ENCODE measurements at places on chromosomes 7 and 10.

DNA sequence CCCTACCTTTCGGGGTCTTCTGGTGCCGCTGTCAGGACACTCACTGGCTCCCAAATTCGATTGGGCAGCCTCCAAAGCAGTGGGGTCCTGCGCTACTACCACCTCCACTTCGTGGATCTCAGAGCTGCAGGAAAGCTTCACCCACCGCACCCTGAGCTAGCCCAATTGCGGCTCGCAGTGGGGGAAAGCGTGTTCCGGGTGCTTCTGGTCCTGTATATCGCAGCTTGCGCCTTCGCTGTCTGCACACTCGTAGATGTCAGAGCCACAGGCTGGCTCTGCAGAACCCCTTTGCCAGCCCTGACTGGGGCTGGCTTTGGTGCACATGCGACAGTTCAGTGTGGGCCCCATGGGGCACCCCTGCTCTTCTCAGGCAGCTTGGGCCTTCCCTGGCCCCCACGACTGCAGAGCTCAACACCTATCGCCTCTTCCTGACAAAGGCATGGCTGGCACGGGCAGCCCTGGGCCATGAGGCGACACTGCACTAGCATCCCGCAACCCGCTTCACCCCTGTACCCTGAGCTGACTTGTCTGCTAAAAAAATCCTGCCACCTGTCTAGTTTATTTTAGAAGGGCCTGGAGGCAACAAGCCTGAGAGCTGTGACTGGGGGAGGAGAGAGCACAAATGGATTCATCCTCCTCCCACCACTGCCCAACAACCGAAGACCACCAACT, 78.7 kb upstream of the ABI1 start:
- no peak for DNase-seq

DNA sequence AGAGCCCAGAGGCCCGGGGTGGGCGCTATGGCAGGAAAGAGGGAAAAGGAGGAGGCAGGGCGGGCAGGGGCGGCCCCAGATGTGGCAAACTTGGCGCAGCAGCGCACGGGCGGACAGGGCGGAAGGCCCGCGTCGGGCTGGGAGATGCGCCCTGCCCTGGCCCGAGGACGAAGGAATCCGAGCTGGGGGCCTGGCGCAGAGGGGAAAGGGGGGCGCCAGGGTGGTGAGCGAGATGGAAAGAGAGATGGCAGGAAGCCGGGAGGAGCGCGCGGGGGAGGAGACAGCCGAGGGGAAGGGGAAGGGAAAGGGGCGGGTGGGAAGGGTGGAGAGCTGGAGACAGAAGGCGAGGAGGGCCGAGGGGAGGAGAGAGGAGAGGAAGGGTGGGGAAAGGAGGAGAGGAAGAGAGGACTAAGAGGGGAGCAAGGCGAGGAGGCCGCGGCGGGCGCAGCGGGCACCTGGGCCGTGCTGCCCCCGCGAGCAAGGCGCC, at the start of gene MARVELD1:
MARVELD1 (plus strand) TSS at position 392 of the 487 bp plus-strand sequence. CDS start 147 bp downstream, outside the sequence.
- no peak for DNase-seq

DNA sequence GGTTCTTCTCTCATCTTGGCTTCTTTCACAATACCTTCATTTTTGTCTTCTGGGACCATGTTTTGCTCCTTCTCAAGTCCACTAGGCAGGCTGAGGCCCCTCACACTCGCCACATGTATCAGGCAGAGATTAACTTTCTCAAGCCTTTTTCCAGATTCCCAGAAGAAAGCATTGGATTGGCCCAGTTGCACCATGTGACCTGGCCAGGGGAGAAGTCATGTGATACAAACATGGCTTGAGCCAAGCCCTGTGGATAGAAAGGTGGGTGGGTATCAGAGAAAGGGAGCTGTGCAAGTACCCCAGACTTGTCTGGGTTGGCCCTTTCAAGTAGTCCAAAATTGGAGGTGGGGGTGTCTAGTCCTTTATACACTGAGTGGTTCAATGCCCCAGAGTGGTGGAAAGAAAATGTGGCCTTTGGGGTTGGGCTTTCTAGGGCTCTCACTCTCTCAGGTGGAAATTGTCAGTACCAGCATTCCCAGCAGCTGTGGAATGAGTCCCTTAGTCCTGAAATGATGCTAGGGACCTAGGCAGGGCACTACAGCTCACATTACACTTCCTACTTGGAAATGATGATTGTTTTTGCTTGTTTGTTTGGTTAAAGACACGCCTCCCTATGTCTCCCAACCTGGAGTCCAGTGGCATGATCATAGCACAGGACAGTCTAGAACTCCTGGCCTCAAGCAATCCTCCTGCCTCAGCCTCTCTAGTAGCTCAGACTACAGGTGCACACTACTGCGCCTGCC, 36.9 kb upstream of the C10orf67 start:
- no peak for DNase-seq

DNA sequence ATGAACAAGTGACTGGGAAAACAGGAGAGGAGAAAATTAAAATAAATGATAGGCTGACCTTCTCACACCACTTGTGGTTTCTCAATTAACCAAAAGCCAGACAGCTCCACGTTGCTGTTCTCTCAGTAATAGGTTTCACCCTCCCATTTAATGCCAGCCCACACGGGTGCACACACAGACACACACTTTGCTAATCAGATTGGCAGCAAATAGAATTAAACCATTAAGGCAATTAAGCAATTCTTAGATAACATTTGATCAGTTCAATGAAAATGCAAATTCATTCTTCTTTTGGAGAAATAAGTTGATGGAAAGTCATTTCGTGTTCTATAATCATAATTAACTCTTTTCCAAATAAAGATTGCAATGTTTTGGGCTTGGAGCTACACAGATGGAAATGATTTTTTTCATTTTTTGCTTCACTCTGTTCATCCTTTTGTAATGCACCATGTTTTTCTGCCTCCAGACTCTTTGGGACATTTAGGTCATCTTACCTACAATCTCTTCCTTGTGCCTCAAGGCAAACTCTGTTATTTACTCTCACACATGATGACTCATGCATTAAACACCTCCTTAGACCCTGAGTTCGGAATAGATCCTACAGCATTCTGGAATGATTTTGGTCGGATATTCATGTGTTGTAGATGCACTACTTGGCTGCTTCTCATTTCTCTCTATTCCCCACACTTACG, 700.7 kb downstream of the AUTS2 start:
- no peak for DNase-seq

DNA sequence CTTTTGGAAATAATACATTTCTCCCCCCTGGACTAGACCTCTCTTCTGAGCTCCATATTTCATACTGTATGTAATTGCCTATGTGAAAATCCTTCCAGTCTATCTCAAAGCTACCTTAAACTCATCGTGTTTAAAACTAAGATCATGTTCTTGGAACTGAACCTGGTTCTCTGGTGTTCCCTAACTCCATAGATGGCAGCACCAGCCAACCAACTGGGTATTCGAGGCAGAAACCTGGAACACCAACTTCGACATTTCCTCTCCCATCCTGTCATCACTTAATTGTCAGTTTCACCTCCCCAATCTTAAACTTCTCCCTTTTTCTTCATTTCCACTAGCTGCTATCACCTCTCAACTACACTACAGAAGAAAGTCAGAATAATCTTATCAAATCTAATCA, 87.0 kb downstream of the ANKIB1 start:
- DNase-seq, result no peak

DNA sequence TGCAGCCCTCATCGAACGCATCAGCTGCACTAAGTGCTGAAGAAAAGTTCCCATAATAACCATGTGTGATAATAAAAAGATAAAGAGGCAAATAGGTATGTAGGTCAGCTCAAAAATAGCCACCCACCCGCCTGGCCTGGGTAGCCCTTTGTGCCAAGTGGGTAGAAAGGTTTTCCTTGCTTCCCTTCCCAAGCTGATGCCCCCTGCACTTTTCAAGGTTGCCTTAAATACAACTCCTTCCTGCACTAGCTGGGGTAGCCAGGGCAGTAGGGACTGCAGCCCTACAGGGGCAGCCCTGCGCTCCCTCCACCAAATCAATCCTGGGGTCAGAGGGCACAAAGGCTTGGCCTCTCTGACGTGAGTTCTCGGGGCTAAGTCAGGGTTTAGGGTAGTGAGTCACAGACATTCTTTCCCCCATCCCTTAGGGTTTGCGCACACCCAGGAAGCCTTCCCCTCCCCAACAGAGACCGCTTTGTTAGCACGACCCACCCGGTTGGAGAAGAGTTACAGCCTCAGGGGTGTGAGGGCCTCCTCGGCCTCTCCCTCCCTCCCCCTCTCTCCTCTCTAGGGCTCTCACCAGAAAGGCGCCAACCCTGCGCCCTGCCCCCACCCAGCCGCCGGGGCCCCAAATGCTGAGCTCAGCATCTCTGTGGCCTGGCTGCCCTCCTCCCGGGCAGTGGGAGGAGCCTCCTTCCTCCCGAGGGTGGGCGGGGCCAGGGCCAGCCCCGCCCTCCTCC, 13.3 kb upstream of the DDIT4 start:
- DNase-seq, result peak; percentile 77

DNA sequence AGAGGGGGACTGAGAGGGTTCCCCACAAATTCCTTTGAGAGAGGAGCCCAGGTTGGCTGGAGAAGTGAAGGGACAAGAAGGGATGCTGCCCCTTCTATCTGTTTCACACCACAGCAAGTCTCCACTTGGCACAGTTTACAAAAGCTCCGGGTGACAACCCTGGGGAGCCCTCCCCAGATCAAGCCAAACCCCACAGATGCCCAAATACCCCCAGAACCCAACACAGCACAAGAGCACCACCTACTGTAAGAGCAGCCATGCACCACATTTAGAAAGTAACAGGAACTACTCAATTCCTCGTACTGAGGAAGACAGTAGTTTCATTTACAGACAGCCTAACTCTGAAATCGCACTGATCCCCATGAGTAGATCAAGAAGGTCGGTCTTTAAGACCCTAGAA, 67.8 kb upstream of the ATP6V0A4 start:
- DNase-seq, result no peak

- DNase-seq, result no peak
Observed at GRCh38 chr7:31076641-31077310, 24.7 kb downstream of the ADCYAP1R1 start.

- no peak for DNase-seq
Observed at GRCh38 chr7:45695249-45695995, 121.3 kb downstream of the ADCY1 start.

DNA sequence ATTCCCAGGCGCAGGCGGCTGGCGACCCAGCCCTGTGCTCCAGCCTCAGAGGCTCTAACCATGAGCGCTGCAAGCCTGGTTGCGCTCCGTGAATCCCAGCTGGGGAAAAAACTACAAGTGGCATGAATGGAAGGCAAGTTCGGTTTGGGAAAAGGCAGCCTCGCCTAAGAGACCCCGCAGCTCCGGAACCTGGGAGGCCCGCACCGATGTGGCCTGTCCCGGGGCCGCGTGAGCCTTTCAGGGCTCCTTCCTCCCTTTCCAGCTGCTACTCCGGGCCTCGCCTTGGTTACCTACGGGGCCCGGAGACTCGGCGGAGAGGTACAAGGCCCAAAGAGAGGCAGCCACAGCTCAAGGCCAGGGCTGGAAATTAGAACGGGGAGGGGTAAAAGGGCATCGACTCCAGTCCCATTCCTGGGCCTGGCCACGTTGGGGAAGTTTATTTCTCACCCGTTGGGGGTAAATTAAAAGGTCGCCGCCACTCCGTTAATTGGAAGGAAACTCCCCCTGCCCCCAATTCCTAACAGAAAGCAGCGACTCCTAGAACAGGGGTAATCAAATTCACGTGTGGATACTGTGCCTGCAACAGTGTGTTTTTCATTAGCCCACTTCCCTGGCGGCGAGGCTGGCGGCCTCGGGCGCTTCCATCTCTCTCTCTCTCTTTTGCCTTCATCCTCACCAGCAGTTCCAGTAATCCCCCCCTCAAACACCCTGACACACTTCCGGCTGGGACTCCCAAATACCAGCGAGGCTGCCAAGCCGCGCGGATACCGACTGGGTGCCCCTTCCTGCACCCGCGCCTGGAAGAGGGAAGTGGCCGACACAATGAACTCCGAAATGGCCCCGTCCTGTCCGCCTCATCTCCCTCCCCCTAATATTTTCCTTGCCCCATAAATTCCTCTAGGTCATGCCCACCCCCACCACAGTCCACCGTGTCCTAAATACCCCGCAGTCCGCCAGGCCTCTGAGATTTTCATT, 1.5 kb upstream of the HOXA9 start:
- no peak for DNase-seq

- DNase-seq, result no peak
Observed at GRCh38 chr7:131878777-131879176, 322.3 kb upstream of the PODXL start.

DNA sequence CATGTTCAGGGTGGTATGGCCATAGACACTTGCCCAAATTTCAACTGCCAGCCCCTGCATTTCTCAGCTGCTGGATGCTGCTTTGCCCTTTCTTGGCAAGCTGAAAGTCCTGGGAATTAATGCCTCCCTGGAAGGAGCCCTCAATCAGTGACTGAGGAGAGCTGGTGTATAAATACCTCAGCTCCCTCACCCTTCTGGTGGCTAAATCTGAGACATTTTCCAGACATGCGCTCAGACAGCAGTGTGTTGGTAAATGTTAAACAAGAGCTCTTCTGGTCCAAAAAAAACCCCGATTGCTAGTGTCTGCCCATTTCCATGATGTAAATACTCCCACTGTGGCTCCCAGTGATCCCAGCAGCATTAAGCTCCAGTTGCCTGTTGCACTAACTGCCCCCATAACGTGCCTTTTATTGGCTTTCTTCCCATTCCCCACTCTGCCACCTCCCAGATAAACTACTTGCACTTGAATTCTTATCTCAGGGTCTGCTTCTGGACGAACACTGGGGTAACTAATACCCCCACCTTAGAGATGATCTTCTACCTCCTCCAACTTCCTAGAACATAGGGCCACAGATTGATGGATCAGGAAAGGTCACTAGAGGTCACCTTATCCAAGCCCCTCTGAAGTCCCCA, 6.7 kb upstream of the MYH16 start:
- no peak for DNase-seq

- no peak for DNase-seq
Observed at GRCh38 chr7:22179442-22179879, 177.5 kb downstream of the RAPGEF5 start.

DNA sequence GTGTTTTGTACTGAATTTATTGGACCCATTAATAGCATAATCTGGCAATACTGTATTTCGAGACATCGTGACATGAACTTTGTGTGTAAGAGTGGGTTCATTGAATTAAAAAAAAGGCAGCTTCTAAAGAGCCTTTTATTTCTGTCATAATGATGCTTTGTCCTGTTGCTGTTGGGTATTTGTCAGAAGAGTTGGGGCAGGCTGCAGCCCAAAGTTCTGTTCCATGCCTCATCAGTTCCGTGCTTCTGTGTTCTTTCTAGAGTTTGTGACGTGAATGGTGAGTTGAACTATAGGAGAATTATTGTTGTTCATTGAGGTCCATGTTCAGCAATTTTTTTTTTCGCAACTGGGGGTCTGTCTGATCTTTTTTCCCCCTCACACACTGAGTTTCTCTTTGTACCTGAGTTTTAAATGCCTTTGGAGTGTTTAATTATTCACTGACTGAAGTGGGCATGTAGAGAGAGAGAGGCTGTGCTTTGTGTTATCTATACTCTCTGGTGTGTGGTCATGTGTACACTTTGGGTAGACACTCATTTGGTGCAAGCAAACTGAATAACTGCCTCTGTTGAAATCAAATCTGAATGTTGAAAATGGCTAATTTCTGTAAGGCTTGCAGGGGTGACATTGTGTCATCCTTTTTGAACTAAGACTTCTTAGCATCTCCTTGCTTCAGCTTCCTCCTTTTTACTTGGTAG, 69.8 kb downstream of the ADD3 start:
- no peak for DNase-seq
